ENCODE measurements at places on chromosomes 5 and 9. TPM values are rescaled to one million over a fixed set of nuclear protein-coding genes. Genes with fewer than 3 reads are reported as not detected.

- DNase-seq: no peak
These were observed 35.8 kb downstream of the PRKACG start for GRCh38 chr9:68978066-68978465.

DNA sequence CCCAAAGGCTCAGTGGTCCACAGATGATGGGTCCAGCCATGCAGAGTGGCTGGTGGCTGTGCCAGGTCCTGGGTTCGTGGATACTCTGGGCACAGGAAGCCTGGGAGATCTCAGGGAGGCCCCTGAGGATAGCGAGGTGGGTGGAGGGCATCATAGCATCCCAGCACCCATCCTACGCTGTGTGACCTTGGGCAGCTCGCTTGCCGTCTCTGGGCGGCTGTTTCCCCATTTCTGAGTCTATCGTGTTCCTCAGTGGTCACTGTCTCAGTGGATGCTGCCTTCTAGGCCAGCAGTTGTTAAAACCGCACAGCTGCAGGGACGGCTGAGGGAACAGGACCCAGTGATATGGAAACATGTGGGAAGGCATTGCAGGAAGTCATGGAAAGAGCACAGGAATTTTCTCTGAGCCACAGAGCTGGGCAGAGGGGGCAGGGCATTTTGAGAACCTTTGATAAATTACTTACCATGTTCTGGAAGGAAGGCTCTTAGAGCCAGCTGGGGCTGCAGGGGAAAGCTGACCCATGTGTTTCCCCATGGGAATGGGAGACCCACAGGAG is 86.4 kb upstream of the COL5A1 start:
- no peak for DNase-seq

DNA sequence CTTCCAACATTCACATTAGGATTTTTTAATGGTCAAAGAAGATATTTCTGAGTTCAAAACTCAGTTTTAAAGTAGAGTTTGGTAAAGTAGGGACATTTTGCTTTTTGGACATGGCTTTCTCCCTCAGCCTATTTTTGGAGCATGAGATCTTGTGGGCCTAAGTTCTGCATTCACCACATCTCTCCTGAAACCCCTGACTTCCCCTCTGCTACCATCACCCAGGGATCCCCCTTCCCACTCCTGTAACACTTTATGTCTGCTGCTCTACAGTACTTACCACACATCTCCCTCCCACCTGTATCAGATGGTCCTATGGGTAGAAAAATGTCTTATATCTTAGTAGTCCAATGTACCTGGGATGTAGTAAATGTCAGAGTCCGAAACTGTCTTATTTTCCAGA is 48.2 kb upstream of the JAK2 start:
- DNase-seq: no peak

The TERT gene
- total RNA-seq: not detected

GRCh38 chr9:135448663-135449100 is 30.9 kb upstream of the PPP1R26 start:
- no peak for DNase-seq

DNA sequence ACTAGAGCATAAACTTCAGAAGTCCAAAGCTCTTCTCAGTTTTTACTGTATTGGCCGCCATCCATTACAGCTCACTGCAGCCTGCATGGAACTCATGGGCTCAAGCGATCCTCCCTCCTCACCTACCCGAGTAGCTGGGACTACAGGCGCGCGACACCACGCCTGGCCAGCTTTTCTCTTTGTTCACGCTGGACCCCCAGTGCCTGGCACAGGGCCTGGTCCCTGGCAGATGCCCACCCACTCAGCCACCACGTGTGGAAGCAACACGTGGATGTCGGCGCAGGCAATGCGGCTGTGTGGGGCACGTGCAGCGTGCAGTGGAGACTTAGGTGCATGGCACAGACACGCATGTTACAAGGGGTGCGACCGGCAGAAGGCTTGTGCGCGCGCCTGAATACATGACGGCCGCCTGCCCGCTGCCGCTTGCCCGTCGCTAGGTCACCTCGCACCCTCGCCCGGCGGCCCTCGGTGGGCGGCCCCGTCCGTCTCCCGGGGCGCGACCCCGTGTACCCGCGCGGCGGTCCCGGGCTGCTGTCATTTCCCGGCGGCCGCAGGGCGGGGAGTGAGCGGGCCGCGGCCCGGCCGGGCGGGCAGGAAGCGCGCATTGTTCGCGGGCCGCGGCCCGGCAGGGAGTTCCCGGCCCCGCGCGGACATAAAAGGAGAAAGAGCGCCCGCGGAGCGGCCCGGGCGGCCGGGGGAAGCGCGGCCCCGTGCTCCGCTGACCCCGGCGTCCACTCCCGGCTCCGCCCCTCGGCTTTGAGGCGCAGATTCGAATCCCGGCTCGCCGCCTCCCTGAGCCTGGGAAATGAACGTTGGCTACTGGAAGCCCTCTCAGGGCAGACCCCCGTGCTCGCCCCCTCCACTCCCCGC is 24.1 kb upstream of the PTGS1 start:
- DNase-seq: peak; percentile 55

- DNase-seq: peak; percentile 49
These were observed 97.9 kb downstream of the SV2C start for GRCh38 chr5:76180814-76181805.

DNA sequence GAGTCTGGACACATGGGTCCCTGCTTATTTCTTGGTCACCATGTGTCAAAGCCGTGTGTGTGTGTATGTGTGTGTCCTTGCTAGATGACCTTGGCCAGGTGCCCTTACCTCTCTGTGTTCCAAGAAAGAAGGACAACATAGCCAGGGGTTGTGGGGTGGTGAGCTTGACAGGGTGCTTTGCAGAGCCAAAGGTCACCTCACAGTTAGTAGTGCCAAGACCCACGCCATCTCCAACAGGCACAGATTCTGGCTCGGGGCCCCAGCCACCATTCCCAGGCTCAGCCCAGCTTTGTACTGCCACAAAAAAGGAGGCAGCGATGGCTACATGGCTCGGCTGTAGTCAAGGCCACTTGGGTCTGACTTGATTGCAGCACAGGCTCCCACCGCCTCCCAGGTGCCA is 39.5 kb downstream of the CXXC5 start:
- no peak for DNase-seq

DNA sequence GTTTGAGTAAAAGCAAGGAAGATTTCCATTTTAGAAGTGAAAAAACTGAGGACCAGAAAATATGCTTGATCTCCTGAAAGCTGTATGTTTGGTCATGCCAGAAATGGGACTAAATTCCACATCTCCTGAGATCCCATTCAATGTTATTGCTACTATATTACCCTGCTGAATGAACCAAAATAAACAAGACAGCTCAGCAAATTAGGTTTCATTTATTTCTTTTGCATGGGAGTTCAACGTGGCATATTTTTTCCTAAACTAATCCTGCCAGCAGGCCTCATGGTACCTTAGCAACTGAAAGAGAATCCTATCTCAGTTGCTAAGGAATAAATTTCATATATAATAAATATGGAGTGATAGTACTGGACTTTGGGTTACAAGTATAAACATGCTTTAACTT is 101.7 kb downstream of the ADAMTSL1 start:
- DNase-seq: no peak

DNA sequence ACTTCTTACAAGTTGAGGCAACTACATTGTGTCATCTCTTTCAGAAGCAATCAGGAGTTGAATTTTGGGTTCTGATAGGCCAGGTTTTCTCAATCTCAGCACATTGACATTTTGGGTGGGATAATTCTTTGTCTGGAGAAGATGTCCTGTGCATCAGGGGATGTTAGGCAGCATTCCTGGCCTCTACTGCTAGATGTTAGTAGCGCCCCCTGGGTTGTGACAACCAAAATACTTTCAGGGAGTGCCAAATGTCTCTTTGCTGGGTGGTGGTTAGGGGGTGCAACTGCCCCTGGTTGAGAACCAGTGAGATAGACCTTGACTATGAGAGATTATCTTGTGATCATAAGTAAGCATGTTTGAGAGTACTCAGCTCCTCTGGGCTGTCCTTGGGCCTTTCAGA is 164.3 kb upstream of the KLF9 start:
- DNase-seq: no peak

DNA sequence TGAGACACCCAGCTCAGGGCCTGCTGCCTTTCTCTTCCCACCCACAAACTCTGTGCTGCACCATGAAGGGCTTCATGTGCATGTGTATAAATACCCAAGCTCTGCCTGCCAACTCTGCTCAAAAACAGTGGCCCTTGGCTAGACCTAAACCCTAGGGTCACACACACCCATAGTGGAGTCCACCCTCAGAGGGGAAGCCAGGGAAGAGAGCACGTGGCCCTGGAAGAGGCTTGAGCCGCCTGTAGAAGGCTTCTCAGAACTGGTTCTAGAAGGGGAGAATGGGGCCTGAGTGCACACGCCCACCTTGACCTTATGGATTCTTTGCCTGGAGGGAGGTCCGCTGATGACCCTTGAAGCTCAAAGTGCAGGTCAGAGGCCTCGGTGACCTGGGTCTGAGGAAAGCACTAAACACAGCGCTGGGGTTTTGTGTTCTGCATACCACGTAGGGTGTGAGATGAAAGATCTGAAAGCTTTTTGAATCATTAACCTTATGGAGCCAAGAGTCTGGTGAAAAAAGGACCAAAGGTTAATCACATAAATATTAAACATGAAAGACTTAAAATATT is 60.6 kb downstream of the CYFIP2 start:
- no peak for DNase-seq

The TMOD1 gene
- total RNA-seq: 0.47 TPM

The FST gene
- total RNA-seq: 15.3 TPM

- DNase-seq: no peak
These were observed 14.1 kb upstream of the SLC25A51 start for GRCh38 chr9:37917801-37918664.

GRCh38 chr9:117487555-117488175 is 72.8 kb upstream of the ASTN2 start:
- DNase-seq: peak; percentile 89

- no peak for DNase-seq
These were observed 66.6 kb upstream of the SPATA31E1 start for GRCh38 chr9:87816036-87816435.

DNA sequence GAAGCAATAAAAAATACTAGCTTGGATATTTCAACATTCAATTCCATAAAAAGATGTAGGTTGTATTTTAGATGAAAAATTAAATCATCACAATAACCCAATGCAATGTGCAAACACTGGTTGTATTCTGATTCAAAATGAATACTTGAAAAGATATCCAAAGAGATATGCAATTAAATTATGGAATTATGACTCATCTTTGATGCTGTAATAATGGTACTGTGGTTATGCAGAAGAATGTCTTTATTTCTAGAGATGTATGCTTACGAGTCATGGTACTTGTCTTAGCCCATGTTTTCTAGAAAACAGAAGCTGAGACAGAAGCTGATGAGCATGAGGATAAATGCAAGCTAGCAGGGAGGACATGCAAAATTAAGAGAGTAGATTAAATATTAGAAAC is 1941.4 kb upstream of the NUDT12 start:
- no peak for DNase-seq

The GHR gene
- 24.3 TPM for total RNA-seq

- DNase-seq: no peak
These were observed 55.4 kb downstream of the EFNA5 start for GRCh38 chr5:107615299-107615817.

The DMRT3 gene
- total RNA-seq: not detected

The IL13 gene
- total RNA-seq: not detected

DNA sequence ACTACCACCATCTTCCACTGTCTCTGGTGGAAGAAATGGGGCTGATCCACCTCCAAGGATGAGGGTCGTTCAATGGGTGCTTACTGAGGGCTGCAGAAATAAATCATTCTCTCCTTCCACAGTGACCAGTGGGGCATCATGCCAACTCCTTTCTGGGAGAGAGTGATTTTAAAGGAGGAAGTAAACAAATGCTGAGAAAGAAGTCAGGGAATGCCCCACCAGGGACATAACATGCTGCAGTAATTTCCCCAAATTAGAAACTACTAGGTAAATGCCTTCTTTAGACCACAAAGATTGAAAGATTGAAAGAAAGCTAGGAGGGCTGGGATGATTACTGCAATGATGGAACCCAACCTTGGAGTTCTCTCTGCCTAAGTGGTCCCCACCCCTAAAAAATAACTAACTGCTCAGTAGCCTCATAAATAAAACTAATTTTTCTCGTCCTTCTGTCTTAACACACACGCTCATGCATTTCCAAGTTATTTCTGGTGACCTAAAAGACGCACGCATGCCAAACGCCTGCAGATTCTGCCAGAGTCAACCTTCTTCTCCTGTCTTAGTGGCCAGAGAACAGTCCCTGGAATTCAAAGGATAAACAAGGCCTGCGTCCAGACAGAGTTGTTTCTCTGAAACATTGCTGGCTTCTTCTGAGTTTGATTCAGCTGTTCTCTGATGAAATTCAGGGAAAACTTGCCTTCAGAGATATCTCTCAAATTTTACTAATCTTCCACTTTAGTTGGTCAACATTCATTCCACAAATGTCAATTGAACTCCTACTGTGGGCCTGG is 250.0 kb downstream of the NR3C1 start:
- no peak for DNase-seq

The SFXN1 gene
- 82.4 TPM for total RNA-seq

The SLC28A3 gene
- 1.4 TPM for total RNA-seq

DNA sequence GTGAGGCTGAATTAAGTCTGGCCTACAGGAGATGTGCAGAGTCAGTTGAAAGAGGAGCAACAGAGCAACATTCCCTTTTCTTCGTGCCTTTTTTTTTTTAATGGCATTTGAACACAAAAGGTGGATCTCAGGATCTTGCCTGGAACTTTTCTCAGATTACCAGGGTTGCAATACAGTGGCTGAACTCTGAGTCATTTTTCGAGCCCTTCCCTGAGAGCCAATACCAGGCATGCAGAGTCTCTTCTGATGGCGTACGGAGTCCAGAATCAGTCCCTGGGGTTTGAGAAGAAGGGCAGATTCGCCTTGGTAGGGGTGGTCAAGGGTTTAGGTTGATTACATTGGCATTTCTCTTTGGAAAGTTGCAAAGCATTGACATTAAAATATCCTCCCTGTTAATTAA is 271.5 kb downstream of the GAS1 start:
- DNase-seq: no peak

GRCh38 chr9:134296301-134297082 is 29.8 kb upstream of the RXRA start:
- no peak for DNase-seq

The HTR4 gene
- total RNA-seq: 2.0 TPM

The MAMDC2 gene
- 1.7 TPM for total RNA-seq

DNA sequence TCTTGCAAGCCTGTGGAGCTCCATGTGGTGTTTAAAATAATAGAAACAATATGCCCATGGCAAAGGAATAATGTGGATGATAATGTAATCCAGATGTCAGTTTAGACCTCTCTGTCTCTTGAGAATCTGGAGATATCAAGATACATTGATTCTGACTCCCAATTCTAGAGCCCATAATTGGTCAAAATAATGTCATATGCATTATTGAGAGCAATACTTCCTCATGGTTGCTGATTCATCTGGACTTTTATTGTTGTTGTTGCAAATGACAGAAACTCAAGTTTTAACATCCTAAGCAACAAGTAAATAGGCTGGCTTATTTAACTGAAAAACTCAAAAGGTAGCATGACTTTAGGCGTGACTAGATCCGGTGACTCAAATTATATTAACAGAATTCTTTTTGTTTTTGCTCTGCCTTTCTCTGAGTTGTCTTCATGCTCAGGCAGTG is 152.1 kb downstream of the PCSK1 start:
- DNase-seq: no peak

- DNase-seq: no peak
These were observed 56.7 kb upstream of the CARTPT start for GRCh38 chr5:71662381-71662780.
